ENCODE measurements at places on chromosomes 7 and 10. TPM values are rescaled to one million over a fixed set of nuclear protein-coding genes. Genes with fewer than 3 reads are reported as not detected.

GRCh38 chr10:100746784-100747455, 1.5 kb downstream of the PAX2 start:
- no peak for DNase-seq

DNA sequence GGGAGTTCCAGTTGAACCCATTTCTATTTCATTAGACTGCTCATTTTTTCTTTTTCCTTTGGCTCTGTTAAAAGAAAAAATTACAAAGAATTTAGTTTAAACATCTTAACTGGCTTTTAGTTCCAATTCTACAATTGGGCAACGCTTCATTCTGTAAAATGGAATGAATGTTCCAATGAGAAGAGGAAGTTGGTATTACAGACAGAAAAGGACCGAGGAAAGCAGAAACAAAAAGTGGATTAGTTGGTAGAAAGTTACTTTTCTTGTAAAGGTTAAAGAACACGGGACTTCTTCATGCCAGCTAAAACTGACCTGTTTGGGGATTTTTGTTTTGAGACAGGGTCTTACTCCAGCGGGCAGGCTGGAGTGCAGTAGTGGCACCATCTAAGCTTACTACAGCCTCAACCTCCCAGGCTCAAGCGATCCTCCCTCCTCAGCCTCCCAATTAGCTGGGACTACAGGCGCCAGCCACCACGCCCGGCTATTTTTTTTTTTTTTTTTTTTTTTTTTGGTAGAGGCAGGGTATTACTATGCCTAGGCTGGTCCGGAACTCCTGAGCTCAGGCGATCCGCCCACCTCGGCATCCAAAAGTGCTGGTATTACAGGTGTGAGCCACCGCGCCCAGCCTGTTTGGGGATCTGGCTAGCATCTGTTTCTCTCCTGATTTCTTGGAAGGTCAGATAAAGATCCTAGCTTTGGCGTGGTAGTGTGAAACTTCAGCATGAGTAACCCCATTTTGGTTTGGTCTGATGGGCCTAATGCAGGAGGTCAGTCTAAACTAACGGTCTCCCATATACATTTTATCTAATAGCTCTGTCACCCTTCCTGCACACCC, 1.3 kb upstream of the VDAC2 start:
- no peak for DNase-seq

- DNase-seq = no peak
Observed at GRCh38 chr7:47659664-47660462, 78.0 kb upstream of the TNS3 start.

DNA sequence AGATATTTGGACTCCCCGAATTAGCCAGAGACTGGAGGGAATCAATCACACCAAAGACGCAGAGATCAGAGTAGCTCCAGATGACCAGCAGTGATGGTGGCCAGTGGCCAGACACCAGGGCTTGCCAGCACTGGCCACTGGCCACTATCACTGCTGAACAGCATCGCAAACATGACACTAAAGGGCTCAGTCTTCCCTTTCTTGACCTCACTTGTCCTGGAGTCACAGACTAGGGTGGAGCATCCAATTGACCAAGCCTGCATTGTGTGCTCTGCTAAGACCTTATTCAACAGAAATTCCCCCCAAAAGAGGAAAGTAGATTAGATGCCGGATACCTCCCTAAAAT, 234.7 kb downstream of the CREB5 start:
- DNase-seq = no peak

GRCh38 chr10:87921931-87922688, 58.7 kb downstream of the PTEN start:
- DNase-seq = no peak

DNA sequence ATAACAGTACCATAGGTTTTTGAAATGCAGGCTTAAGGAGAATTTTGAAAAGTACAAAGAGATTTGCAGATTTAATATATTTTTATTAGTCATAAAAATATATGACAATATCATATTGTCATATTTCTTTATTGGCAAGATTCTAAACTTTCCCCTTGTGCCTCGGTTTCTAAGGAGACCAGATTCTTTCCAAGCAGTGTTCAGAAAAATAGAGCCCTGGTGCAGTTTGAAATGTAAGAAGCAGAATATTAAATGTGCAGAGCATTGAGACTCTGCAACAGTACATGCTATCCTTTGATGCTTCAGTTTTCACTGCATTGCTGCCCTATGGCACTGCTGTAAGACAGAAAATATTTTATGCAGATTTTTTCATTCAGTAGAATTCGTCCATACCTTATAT, 243.2 kb downstream of the CCDC3 start:
- DNase-seq = no peak

PLEKHS1 gene
- total RNA-seq = 25.7 TPM

DNA sequence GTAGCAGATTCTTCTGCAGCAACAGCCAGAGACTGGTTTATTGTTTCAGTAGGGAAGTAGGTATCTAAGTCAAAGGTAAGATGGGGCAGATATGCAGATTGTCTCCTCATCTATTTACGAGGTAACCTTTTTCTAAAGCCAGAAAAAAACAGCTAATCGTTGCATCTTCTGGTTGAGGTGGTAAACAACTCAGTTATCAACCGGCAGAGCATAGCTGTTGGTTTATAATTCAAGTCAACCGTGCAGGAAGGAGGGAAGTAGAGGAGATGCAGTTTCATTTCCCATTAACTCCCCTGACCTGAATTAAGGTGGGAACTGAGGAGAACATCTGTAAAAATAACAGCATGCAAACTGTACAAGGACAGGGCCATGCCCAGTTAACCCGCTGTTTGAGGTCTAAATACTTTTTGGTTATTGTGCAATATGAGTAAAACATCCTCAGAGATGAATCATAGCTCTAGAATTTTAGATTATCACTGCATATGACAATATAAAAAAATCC, 156.5 kb upstream of the ITGB1 start:
- no peak for DNase-seq

DNA sequence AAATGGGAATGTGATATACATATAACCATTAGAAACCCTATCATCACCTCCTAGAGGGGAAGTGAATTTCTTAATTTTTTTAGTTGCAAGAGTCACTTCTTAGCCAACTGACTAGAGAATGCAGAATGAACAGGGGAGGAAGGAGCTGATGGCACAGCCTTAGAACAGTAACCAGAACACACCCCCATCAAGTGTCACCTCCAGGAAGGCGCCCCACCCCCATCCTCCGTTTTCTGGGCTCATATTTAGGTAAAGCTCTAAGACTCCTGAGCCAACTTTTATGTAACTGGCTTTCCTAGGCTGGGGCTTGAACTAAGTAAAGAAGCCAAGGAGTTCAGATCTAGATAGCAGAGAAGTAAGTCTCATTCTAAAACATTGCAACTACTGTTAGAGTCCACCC, 54.0 kb downstream of the COL17A1 start:
- DNase-seq = no peak

TLX1 gene
- not detected for total RNA-seq

- DNase-seq = no peak
Observed at GRCh38 chr10:34808801-34809745, 6.0 kb downstream of the PARD3 start.

FGL2 gene
- total RNA-seq = 10.9 TPM

- DNase-seq = no peak
Observed at GRCh38 chr7:76072243-76073148, 24.6 kb downstream of the MDH2 start.

NEBL gene
- total RNA-seq = 25.5 TPM

DNA sequence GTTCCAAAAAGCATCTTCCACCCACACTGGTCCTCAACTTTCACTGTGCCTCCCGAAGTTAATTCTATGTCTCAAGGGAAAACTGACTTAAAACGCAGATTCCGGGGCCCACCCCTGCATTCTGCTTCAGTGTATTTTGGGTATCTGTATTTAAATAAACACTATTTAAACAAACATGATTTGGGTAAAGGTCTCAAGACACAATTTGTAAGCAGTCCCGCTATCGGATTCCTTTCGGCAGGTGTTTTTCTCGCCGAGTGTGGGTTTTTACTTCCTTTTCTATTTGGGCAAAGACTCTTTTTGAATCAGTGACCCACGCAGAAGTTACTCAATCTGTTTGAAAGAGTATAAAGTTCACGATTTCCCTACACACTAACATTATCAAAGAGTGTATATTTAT, 1.2 kb downstream of the PDIA4 start:
- DNase-seq = no peak

- no peak for DNase-seq
Observed at GRCh38 chr10:59910867-59911266, 4.5 kb upstream of the CCDC6 start.

DNA sequence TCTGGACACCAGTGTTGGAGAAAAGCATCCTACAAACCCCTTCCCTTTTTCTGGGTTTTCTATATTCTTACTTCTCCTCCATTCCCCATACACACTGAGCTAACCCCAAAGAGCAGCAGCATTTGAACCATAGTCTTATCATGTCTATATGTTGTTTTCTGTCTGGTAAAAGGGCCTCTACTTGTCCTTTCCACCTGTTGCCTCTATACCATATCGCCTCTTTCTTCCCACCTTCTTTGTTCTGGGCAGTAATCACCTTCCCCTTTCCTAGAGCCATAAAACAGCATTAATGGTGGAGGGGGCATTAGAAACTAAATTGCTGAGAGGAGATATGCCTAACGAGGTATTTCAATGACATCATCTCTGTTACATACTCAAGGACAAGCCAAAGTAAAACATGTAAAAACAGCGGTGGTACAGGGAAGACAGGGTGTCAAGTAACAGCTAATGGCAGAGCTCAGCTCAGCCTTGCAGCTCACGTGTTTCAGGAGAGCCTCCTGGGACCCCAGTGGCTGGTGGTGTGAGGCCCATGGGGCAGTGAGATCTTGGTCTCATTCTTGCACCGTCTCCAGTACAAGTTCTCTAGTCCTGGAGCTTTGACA, 20.6 kb downstream of the NPY start:
- DNase-seq = no peak

DNA sequence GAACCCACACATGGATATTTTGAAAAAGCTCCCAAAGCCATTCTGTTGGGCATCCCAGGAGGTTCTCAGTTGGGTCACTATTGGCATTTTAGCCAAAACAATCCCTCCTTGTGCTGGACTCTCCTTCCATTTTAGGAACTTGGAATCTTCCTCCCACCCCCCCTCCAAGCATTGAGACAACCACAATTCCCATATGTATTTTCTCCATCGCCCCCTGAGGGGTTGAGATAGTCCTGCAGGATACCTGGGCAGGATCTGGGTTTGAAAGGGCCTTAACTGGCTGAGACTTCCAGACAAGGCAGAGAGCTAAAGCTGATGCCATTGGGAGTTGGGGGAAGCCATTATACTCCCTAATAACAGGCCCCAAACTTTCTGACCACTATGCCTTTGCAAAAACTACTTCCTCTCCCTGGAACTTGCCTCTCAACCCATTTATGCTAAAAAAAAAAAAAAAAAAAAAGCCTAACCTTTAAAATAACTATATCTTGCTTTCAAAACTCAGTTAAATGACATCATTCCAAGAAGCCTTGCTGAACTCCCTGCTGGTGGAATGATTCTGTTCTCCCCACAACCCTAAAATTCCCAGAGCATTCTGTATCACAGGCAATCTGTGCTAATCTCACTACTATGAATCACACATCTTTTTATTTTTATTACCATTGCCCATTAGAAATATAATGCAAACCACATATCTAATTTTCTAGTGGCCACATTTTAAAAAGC, 77.5 kb upstream of the PDE1C start:
- DNase-seq = no peak

FOXI2 gene
- 1.1 TPM for total RNA-seq

GRCh38 chr7:155344618-155345433, 47.1 kb downstream of the INSIG1 start:
- peak; percentile 75 for DNase-seq

GRCh38 chr7:77318019-77318418, 98.1 kb downstream of the GSAP start:
- no peak for DNase-seq

DNA sequence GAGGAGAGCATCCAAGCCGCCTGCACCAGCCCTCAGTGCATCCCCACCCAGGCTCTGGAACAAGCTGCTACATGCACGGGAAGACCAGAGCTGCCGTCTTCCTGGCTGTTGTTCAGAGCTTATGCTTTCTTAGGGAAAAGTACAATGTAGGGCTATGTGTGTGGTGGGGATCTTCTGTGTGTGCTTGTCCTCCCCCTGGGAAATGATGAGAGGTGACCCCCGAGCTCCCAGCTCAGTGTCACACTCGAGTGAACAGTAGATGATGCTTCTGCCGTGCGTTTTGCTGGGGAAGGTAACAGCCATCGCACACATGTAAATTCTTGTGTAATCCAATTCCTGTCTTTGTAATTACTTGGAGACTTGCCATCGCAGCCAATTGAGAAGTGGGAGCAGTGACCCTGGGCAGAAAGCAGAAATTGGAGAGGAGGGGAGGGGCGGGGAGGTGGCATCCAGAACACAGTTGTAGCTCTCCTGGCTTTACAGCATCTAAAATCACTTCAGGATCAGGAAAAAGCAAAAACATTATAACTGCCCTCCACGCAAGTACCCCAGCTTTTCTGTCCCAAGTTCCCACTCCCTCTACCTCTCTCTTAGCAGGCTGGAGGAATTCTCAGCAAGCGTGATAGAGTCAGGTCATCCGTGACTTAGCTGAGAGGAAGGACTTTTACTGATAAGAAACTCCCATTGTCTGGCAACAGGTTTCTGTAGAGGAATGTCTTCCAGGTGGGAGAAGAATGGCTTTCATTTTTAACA, 149.6 kb downstream of the TCF7L2 start:
- DNase-seq = peak; percentile 42

UTF1 gene
- total RNA-seq = not detected

DNA sequence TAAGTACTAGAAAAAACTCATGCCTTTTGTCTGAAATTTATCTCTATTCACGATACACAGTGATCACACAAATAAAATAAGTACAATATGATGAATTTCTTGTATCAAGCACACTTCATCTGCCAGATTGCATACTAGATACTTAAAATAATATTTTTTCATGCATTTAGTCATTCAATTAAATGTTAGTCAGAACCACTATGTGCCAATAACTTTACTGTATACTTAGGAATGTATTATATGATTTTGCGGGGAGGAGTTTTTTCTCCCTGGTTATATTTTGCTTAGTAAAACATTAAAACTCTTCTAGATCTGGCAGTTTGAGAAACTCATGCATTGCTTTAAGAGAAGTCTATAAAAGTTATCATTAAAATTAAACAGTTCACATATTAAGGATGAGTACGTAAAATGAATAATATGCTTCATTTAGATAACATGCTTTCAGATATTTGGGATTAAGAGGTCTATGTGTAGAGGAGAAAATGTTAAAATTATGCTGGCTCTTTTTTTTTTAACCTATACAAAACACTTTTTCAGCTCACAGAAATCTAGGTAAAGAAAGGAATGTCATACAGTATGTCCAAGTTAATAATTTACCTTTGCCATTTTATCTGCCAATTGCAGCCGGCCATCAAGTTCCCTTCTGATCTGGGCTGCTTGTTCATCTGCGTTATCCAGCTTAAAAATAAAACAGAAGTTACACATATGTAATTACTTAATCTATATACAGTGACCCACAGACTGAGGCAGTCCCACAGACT, 70.1 kb downstream of the RNF133 start:
- DNase-seq = no peak

GRCh38 chr7:130974169-130974568, 240.2 kb upstream of the KLF14 start:
- DNase-seq = no peak

TAS2R4 gene
- 4.7 TPM for total RNA-seq

- DNase-seq = no peak
Observed at GRCh38 chr7:100080907-100081534, 502 bp downstream of the ZNF3 start.

- no peak for DNase-seq
Observed at GRCh38 chr7:32117837-32118236, 47.6 kb upstream of the PDE1C start.

- no peak for DNase-seq
Observed at GRCh38 chr10:10816447-10816846, 201.2 kb upstream of the CELF2 start.

GRCh38 chr10:57168611-57169240, 807.7 kb upstream of the ZWINT start:
- no peak for DNase-seq

WEE2 gene
- total RNA-seq = not detected

GRCh38 chr10:28632584-28632945, 44.8 kb upstream of the BAMBI start:
- DNase-seq = no peak
